Activated CD8-positive, alpha-beta memory T cell treated with anti-CD3 and anti-CD28 coated beads for 4 hours (primary cell): ENCODE measurements at places on chromosomes 7 and 10.

DNA sequence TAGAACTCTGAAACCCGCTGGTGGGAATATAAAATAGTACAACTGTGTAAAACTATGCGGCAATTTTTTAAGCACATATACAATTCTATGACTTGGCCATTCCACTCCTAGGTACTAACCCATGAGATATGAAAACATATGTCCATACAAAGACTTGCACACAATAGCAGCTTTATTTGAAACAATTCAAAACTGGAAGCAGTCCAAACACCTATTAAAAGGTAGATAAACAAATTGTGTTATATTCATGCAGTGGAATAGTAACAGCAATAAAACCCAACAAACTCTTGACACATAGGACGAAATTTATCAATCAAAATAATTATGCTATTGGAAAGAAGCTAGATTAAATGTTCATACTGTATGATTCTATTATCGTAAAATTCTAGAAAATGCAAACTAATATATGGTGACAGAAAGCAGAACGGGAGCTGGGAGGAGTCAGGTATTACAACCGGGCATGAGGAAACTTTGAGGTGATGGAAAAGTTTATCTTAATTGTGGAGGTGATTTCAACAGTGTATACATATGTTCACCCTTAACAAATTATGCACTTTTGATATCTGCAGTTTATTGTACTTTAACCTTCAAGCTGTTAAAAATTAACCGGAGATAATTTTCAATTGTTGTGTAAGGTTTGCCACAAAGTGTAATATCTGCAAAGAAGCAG is 803 bp upstream of the STK31 start:
- no peak for DNase-seq

- DNase-seq: no peak
These were observed 432.6 kb downstream of the TNS3 start for GRCh38 chr7:47149208-47149839.

DNA sequence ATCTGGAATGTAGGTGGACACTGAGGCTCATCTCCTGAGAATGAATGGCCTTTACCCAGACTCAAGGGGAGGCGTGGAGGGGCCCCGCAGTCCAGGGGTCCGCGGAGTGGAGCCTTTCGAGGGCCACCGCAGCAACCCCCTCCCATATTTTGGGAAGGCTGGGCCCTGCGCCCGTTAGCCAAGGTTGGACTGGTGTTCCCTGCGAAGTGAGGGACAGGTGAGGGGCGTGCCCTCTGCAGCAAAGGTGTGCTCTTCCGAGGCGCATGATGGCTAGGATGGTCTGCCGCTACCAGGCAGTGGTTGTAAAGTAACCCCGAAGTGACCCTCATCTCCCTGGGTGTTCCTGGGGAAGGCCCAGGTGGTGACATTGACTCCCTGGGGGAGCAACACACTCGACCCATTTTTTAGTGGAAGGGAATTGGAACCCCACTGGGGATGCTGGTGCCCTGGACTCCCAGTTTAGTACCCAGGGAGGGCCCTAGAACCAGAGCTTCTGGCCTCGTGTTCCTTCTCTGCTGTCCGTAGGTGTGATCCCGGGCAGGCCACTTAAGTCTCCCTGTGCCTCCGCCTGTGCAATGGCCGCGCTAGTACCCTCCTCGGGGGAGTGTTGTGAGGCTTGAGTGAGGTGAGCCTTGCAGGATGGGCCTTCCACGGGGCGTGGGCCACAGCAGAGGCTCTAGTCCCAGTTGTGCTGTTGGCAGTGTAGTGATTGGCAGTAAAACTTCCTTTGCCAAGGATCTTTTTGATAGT is 779 bp downstream of the FAM241B start:
- no peak for DNase-seq

- no peak for DNase-seq
These were observed 216.3 kb upstream of the RHOBTB1 start for GRCh38 chr10:61160253-61160652.

GRCh38 chr7:66453340-66453739 is 175.3 kb upstream of the KCTD7 start:
- DNase-seq: no peak

GRCh38 chr10:78617631-78618030 is 451.1 kb upstream of the ZMIZ1 start:
- no peak for DNase-seq

DNA sequence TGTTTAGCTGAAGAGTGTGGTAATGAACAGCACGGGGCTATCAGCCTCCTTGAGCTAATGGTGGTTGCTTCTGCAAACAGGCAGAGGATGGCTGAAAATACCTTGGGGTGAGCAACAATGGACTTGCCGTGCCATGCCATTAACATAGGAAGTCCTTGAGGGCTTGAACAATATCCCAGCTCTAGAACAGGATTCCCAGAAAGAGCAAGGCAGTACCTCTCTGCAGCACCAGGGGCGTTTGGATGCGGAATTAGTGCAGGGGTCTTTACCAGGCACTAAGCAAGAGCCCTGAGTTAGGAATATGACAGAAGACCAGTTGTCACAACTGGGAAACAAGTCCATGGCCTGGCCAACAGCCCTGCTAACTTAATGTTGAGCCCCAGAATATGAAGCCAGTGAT is 143.2 kb upstream of the COBL start:
- no peak for DNase-seq

- no peak for DNase-seq
These were observed 50.5 kb downstream of the EGFR start for GRCh38 chr7:55069271-55069792.

DNA sequence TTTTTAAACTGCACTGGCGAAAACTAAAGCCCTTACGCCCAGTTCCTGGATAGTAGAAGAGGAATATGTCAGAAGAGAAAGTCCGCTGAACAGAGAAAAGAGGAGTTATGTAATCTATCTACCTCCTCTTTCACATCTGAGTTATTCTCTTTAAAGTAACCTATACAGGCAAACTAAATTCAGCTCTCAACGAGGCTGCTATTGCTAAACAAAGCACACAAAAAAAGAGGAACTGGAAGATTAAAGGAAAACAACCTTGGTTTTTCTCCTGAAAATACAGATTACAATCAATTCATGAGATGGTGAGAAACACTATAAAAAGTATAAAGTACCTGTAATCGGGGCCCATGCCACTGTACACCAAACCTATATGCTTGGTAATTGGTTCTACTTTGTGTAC is 5.8 kb downstream of the PSMA2 start:
- no peak for DNase-seq

DNA sequence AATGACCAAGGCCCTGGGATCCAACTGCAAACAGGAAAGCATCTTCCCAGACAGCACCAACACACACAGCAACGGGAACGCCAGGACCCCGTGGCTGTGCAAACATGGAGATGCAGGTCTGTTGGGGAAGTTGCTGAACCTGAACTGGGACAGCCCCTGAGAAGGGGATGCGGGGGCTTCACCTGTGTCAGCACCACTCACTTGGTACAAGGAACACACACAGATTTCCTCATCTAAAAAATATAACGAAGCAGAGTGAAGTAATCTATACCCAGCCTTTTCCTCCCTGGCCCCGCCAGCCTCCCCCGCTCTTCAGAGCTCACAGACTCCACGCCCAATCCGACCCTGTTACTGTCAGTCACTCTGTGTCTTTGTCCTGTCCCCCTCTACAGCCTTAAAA is 93.0 kb downstream of the PTPRN2 start:
- no peak for DNase-seq

- DNase-seq: no peak
These were observed 98.3 kb downstream of the HBP1 start for GRCh38 chr7:107267138-107267537.

DNA sequence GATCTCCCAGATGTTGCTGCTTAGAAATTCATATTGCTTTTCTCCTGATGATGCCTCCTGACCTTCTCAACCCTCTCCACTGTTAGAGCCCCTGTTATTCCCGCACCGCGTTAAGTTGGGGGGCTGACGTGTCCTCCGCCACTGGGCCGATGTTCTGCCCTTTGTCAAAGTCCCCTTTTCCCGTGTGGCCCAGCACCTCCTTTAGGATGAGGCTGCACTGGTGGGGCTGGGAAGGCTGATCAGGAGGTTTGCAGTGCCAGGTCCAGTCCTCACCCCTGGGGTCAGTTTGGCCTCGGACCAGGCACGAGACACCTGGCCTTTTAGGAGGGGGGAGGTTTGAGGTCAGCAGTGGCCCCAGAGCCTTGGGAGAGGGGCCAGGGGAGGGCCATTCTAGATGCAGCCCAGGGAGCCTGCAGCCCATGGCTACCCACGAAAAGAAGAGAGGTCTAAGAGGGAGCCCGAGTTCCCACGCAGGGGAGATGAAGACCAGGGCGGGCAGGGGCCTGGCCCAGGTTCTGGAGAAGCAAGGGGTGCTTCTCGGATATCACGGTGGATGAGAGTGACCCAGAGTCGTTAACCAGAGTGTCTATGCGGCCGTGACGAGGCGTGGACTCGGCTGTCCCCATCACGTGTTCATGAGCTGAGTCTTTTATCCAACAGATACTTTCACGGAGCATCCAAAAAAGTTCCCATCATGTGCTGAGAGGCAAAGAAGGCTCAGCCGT is 150.4 kb downstream of the DNAJB6 start:
- DNase-seq: no peak

- DNase-seq: no peak
These were observed 195.6 kb upstream of the RHOBTB1 start for GRCh38 chr10:61139592-61139953.

DNA sequence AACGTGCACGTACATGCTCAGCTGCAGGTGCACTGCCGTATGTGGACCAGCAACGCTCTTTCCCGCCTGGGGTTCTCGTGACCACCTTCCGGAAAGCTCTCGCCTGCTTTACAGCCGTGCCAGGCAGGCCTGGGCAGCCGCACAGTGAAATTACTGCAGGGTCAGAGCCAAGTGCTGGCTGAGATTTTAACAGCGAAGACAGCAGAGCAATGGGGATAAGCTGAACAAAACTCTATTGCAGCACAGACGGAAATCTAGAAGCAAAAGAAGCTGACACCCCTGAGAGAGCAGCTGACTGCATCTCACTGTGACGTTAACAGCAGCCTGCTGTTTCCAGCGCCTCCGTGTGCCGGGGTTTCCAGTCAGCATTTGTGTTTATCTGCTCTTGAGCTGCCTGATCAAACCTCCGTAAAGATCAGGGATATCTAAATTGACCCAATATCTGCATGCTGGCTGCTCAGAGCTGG is 179.0 kb downstream of the DIP2C start:
- DNase-seq: no peak

- peak; percentile 19 for DNase-seq
These were observed 29.7 kb downstream of the TRIM8 start for GRCh38 chr10:102673819-102674511.

GRCh38 chr7:31315758-31316157 is 24.8 kb downstream of the NEUROD6 start:
- no peak for DNase-seq

DNA sequence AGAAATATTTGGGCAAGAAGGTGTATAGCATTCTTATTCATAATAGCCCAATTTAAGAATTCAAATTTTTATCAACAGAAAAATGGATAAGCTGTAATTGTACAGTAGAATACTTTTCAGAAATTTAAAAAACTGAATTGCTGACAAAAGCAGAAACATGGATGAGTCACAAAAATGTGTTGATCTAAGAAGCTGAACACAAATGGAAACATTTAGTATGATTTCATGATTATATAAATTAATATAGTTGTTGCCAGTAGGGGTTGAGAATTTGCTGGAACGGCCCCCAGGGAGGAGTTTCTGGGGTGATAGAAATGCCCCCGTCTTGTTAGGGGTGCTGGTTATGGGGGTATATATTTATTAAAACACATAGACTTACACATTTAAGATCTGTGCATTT is 179.1 kb downstream of the KLF6 start:
- DNase-seq: no peak

- no peak for DNase-seq
These were observed 101.8 kb upstream of the RET start for GRCh38 chr10:42975005-42975493.
